ENCODE measurements at places on chromosomes 1 and 21.

GRCh38 chr21:35090403-35090802 is 41.3 kb upstream of the RUNX1 start:
- DNase-seq, result no peak

DNA sequence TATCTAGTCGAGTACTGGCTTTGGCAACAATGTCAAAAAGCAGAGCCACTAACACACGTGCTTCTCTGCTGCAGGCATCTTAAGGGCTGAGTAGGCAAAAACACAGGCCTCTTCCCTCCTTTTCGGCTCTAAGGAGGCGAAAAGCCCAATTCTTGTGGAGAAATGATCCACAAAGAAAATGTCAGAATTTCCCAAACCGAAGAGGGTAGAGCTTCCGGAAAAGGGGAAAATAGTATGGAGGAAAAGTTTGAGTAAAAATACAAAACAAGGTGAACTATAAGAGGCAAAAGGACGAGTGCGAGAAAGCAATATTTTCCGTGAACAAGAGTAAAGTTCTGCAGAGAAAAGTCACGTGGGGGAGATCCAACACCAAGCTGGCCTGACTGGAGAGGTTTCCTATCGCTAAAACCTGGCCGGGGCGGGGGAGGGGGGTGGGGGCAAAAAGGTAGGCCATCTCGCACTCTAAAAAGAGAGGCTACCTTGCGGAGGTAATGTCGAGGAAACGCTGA is 551 bp downstream of the ZRANB2 start:
- DNase-seq, result peak; percentile 21

GRCh38 chr1:23496490-23497181 is 12.7 kb upstream of the ASAP3 start:
- DNase-seq, result no peak

GRCh38 chr1:155499953-155500639 is 62.5 kb downstream of the ASH1L start:
- DNase-seq, result no peak

Measured in neural progenitor cell (in vitro differentiated cells).